ENCODE measurements at places on chromosomes 12 and 14. TPM values are rescaled to one million over a fixed set of nuclear protein-coding genes. Genes with fewer than 3 reads are reported as not detected.

Gene IL23A
- total RNA-seq: not detected

DNA sequence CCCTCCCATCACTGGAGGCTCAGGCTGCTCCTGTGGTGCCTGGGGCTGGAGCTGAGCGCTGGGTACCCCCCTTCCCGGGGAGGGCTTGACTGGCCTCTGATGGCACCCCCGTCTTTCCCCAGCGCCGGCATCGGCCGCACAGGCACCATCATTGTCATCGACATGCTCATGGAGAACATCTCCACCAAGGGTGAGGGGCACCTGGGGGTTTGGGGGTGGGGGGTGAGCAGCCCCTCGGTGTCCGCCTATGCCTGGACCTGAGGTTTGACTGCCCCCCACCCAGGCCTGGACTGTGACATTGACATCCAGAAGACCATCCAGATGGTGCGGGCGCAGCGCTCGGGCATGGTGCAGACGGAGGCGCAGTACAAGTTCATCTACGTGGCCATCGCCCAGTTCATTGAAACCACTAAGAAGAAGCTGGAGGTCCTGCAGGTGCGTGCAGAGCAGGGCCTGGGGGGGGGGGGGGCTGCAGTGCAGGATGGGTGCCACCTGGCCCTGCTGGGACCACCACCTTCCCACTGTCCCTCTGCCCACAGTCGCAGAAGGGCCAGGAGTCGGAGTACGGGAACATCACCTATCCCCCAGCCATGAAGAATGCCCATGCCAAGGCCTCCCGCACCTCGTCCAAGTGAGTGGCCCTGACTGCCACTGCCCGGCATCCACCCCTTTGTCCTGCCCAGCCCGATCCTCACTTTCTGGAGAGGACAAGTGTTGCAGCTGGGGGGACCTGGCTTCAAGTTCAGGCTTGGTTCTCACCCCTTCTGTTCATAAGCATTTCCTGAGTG lies 8.8 kb downstream of the PTPN6 start:
- peaks cover 20% of the 10 kb centered on the region for H3K4me1 ChIP-seq
- H3K4me3 ChIP-seq: no peak overlapping the region
- H3K36me3 ChIP-seq: no peaks in the 10 kb centered on the region
- DNase-seq: no peak
- no peak overlapping the region for H3K27ac ChIP-seq

GRCh38 chr14:35164849-35165248 lies 42.5 kb downstream of the PRORP start:
- DNase-seq: no peak
- no peak overlapping the region for H3K27ac ChIP-seq
- H3K36me3 ChIP-seq: peaks cover 19% of the 10 kb centered on the region
- peaks cover 27% of the 10 kb centered on the region for H3K4me1 ChIP-seq
- no peak overlapping the region for H3K4me3 ChIP-seq

DNA sequence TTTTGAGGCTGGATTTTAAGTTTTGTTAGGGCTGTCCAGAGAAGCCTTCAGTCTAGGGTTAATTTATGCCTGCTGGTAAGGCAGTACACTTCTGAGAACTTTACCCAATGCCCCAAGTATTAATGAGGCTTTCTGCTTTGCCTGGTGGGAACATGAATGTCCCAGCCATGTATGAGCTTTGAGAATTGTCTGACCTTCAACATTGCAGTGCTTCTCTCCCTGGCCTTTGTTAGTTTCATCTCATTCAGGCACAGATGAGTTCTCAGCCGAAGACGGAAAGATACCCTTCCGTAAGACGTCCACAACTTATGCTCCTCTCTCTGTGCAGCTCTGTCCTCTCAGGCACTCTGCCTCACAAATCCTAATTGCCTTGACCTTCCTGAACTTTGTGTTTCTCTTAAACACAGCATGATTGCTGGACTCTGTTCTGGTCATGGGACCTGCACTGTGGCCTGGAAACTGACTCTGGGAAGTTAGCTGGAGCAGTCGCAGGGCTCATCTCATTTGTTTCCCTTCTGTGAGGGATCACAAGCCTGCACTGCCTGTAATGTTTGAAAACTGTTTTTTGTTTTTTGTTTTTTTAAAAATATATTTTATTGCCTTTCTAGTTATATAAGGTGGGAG lies 15.7 kb downstream of the CHPT1 start:
- no peak overlapping the region for H3K4me3 ChIP-seq
- no peak overlapping the region for H3K27ac ChIP-seq
- no peak for DNase-seq
- no peaks in the 10 kb centered on the region for H3K36me3 ChIP-seq
- no peaks in the 10 kb centered on the region for H3K4me1 ChIP-seq
- H3K27me3 ChIP-seq: no peaks in the 10 kb centered on the region

DNA sequence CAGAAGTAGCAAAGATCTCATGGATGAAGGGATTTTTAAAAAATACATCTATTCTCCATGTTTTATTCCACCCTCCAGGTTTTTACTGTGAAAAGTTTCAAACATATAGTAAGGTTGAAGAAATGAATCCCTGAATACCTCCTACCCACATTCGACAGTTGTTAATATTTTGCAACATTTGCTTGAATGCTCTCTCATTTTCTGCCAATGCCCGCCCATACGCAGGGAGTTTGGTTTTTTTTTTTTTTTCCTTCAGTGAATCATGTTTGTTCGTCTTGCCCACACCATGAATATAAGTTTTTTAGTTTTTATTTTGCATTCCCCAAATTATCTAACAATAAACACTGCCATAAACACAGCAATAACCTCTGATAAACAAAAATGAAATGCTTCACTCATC lies 82.9 kb downstream of the MAP1LC3B2 start:
- no peak overlapping the region for H3K4me3 ChIP-seq
- no peak overlapping the region for H3K27ac ChIP-seq
- peaks cover 27% of the 10 kb centered on the region for H3K27me3 ChIP-seq
- no peaks in the 10 kb centered on the region for H3K36me3 ChIP-seq
- no peak for DNase-seq
- H3K4me1 ChIP-seq: no peaks in the 10 kb centered on the region

- H3K4me1 ChIP-seq: peaks cover 7% of the 10 kb centered on the region
- no peak for DNase-seq
- H3K4me3 ChIP-seq: no peak overlapping the region
- no peak overlapping the region for H3K27ac ChIP-seq
- peaks cover 70% of the 10 kb centered on the region for H3K27me3 ChIP-seq
Measured at GRCh38 chr14:36652542-36653201, 9.0 kb upstream of the PAX9 start.

GRCh38 chr14:91383439-91383838 lies 34.2 kb downstream of the CCDC88C start:
- H3K27ac ChIP-seq: no peak overlapping the region
- H3K27me3 ChIP-seq: peaks cover 65% of the 10 kb centered on the region
- H3K4me1 ChIP-seq: peaks cover 3% of the 10 kb centered on the region
- no peak overlapping the region for H3K4me3 ChIP-seq

DNA sequence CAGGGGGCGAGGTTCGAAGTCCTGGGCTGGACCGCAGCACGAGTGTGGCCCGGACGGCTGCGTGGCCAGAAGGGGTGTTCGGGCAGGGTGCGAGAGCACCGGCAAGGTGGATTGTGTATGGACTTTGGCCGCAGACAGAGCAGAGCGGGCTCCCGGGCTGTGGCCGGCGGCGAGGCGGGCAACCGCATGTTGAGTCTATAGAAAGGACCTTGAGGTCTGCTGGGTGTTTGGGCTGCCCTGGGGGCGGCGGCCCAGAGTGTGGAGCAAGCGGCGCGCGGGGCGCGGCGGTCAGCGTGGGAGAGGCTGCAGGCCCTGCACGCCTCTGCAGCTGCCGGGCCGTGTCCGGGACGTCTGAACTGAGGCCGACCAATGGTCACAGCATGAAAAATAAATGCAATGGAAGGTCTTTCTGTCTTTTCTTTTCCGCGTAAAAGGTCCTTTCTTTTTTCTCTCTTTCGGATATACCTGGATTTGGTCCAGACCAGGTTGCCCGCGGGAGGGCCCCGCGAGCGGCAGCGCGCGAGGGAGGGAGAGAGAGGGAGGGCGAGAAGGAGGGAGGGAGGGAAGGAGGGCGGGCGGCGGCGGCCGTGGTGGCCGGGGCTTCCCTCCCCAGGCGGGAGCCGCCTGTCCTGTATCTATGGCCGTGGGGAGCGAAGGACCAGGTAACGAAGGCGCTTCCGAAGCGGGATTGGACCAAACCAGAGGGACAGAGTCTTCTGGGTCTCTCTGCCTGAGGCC lies 5.5 kb upstream of the HOXC9 start:
- peaks cover 67% of the 10 kb centered on the region for H3K27me3 ChIP-seq
- H3K4me1 ChIP-seq: peaks cover 11% of the 10 kb centered on the region
- DNase-seq: no peak
- H3K36me3 ChIP-seq: no peaks in the 10 kb centered on the region

Gene HNRNPA1
- 711 TPM for total RNA-seq

Gene DTX1
- total RNA-seq: not detected

Gene RTL1
- total RNA-seq: not detected

Gene UNC79
- total RNA-seq: 0.05 TPM

DNA sequence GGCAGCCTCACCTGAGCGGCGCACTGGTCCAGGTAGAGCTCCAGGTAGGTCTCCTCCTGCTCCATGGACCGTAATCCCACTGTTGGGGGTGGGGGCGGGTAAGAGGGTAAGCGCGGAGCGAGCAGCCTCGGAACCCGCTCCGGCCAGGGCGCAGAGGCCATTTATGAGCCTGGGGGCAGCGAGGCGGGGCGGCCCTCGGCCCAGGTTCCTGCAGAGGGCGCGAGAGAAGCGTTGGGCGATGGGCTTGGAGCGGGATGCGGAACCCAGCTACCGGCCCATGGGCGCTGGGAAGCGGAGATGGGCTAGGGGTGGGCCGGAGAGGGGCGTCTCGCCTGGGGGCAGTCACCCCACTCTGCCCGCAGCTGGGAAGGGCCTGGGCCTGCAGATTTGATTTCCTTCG lies at the start of gene TBPL2:
Gene TBPL2, minus strand, starts transcription at position 232 of the 400 bp plus-strand sequence. Its CDS starts 167 bp downstream, at position 65.
- no peak for DNase-seq
- H3K4me1 ChIP-seq: no peaks in the 10 kb centered on the region

DNA sequence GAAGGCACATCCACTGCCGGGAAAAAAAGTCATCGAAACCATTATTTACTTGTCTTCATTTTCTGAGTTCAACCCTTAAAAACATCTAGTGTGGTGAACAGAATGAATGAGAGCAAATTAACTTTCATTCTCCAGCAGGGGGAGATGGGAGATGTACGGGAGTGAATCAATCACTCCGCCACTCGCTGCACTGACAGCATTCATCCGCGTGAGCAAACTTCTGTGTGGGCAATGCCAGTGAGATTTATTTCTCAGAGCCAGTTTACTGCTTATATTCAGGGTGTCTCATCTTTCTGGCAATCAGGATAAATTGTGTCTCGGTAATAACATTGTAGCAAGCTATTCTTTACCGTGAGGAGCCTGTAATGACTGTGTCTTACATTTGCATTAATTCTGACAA lies 463.6 kb upstream of the MIS18BP1 start:
- H3K4me1 ChIP-seq: peaks cover 9% of the 10 kb centered on the region
- H3K27me3 ChIP-seq: no peaks in the 10 kb centered on the region
- no peak for DNase-seq
- H3K4me3 ChIP-seq: no peak overlapping the region

All from HFFc6 (cell line).